Bronchial epithelial cell (primary cell): ENCODE measurements at places on chromosomes 3 and 15.

DNA sequence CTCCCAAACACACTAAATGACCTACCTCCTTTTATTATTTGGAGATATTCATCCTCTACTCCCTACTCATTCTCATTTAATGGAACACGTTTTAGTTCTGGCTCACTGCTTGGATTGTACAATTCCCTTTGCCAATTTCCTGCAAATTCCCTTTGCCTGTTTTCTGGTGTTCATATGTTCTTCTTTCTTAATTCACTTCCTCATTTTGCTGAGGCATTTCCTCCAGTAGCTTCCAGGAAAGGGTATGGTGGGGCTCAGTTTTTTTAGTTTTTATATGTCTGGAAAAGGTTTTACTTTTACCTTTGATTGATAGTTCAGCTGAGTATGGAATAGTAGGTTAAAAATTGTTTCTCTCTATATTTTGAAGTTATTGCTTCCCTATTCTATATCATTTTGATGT is 143.6 kb upstream of the GOLIM4 start:
- no peak for DNase-seq

DNA sequence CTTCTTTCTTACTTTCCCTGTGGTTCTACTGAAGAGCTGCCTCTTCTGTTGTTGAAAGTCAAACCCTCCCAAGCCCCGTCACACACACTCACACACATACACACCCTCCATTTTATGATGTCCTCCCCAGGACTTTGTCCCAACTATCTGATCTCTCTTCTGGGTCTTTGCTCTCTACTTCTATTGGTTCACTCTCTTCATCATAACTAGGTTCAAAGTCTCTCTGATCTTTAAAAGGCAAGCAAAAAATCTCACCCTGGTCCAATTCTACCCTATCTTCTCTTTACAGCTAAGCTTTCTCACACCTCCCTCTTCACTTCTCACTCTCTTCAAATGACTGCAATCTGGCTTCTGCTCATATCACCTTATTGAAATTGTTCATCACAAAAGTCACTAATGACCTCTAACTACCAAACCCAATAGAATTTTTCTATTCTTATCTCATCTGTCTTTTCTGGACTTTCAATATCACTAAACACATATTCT is 34.8 kb downstream of the LRRFIP2 start:
- no peak for DNase-seq

GRCh38 chr15:31470756-31471155 is 144.1 kb downstream of the KLF13 start:
- no peak for DNase-seq

- peak; percentile 57 for DNase-seq
These were observed 285.9 kb downstream of the XXYLT1 start for GRCh38 chr3:194985031-194985578.

GRCh38 chr3:187945374-187945773 is 200.1 kb upstream of the BCL6 start:
- DNase-seq, result no peak

GRCh38 chr15:48679952-48680351 is 34.4 kb upstream of the FBN1 start:
- DNase-seq, result no peak

GRCh38 chr3:60856257-60857046 is 394.8 kb downstream of the FHIT start:
- no peak for DNase-seq

DNA sequence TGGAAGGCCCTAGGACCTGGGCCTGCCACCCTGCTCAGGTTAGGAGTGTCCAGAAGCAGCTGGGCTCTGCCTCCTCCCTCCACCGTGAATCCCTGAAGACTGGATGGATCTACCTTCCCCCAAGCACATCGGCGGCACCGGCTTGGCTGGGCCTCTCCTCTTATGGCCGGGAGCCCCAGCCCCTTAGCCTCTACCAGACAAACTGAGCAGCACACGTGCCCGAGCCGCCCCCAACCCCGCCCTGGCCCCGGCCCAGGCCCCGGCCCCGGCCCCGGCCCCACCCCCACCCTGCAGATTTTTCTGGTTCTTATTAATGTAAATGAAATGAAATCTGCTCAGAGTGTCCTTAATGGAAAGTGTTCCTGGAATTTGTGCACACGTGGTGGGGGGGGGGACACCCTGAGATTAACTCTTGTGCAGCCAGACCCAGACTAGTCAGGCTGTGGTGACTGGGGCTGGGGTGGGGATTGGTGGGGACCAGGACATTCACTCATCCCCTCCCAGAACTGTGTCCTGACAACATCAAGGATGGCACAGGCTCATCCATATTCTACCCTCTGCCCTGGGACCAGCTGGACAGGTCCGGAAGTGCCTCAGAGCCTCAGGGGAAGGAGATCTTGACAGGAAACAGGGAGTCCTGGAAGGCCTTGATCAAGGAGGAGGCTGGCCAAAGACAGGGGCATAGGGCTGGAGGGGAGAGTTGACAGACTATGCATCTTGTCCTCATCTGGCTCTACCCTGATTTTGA is 30.9 kb upstream of the SEMA3F start:
- DNase-seq, result no peak

DNA sequence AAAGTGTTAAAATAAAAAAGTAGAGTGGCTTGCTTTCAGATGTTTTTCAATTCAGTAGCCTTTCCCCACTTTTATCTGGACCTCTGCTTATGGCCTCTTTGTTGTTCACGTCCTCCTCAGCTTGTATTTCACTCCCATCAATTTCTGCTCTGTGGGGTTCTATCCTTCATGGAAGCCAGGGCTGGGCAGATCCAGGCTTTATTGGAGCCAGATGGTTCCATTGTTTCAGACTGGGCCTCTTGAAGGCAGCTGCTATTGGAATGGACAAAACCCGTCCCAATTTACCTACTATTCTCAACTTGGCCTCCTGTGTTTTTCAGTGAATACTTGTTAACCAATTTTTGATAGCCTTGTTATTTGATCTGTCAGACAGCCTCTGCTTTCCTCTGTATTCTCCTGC is 10.9 kb upstream of the AADACL2 start:
- DNase-seq, result no peak

DNA sequence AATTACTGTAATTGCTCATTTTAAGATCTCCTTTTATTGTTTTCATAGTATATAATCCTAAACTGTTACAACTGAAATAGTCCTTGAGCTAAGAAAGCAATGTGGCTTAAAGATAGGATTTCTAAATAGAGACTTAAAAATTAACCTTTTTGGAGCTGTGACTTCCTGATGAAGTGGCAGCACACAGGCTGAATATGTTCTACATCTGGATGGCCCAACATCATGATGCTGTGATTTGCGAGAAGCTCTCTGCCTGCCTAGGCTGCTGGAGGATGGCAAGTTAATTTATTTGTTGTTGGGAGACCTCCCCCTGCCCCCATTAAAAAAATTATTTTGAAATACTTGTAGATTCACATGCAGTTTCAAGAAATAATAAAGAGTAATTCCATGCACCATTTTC is 134.5 kb downstream of the IGF1R start:
- DNase-seq, result no peak

GRCh38 chr3:193859195-193859594 is 266.2 kb downstream of the OPA1 start:
- DNase-seq, result peak; percentile 69

DNA sequence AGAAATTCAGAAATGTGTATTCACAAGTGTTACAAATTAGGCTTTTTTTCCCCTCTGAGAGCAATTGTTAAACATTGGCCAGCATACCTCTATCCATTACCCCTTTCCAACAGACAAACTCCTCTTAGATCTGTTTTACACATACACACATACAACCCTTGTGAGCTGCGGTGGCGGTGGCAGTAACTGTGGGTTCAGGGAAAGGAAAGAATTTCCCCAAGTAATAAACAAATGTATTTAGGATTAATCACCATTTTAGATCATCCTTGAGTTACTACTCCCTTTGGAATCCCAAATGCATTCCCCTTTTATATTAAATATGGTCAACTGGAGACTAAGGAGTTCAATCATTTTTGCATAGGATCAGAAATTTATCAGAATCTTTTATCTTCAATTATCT is 667.0 kb downstream of the FHIT start:
- no peak for DNase-seq

GRCh38 chr15:27412415-27412814 is 441.4 kb downstream of the GABRG3 start:
- no peak for DNase-seq

- no peak for DNase-seq
These were observed 60.9 kb upstream of the CCNL1 start for GRCh38 chr3:157220883-157221282.

DNA sequence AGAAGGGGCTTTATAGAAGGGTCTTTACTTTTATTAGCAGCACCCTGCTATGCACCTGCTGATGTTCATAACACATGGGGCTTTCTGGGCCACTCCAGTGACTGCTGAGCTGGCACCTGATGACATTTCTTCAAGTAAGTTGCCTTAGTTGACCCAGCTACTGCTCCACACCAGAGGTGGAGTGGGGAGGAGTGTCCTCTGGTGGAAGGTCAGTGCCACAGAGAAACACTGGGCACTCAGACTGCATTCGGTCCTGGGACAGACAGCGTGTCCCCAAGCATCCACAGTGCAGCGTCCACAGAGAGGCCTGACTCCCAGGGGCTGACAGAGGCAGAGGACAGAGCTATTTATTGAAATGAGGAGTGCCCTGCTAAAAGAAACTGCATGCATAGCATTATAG is 74.9 kb upstream of the NSMCE3 start:
- DNase-seq, result no peak

DNA sequence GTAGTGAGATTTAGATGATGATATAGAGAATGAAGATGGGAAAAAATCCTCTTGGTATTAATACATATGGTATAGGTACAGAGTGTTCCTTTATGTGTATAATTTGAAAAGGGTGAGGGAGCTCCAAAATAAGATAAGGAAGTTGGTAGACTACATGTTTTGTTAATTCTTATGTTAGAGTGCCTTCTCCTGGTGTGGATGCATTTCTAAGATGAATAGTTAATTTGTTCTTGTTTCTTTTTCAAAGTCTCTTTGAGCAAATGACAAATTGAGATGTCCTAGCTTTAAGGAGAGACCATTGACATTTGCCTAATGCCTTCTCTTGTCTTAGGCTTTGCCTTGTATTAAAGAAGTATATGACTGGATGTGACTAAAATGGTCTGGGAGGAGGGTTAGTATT is 34.1 kb downstream of the AKAP13 start:
- peak; percentile 56 for DNase-seq
